Urinary bladder (tissue), 4 donors: ENCODE measurements at places on chromosomes 1 and 21. TPM values are rescaled to one million over a fixed set of nuclear protein-coding genes. Genes with fewer than 3 reads are reported as not detected.

GRCh38 chr1:9101510-9102146 lies 27.3 kb downstream of the GPR157 start:
- no peak for DNase-seq

DNA sequence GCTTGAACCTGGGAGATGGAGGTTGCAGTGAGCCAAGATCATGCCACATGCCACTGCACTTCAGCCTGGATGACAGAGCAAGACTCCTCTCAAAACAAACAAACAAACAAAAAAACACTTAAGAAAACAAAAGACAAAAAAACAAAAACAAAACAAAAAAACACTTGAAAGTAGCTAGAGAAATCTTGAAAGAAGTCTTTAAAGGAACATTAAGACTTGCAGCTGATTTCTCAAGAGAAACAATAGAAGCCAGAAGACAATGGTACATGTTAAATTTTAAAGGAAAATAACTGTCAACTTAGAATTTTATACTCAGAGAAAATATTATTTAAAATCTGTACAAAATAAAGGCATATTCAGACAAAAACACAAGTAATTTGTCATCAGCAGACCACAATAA lies 71.3 kb downstream of the HLX start:
- DNase-seq: no peak

- no peak for DNase-seq
Observed at GRCh38 chr1:93681101-93681988, at the start of gene BCAR3. Gene BCAR3, minus strand, starts transcription at chr1:93681837. Its CDS starts 6,907 bp downstream, at chr1:93674930.

- no peak for DNase-seq
Observed at GRCh38 chr1:78168306-78168705, 122.5 kb downstream of the GIPC2 start.

DNA sequence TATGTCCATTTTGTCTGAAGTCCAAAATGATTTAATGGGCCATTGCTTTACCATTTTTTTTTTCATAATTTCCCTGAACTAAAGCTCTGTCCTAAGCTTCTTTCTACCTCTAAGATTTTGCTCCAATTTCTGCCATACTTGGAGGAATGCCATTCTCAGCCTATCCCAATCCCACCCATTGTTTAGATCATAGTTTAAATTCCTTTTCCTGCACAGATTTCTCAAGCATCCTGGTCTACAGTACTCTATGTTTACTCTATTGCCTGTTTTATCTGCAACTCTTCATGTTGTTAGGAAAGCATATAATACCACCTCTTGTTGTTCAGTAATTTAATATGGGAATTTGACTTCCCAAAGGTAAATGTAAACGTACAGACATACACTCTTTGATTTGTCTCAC lies 30.8 kb downstream of the ADAMTS1 start:
- no peak for DNase-seq

- no peak for DNase-seq
Observed at GRCh38 chr1:36988321-36988720, 46.0 kb downstream of the GRIK3 start.

DNA sequence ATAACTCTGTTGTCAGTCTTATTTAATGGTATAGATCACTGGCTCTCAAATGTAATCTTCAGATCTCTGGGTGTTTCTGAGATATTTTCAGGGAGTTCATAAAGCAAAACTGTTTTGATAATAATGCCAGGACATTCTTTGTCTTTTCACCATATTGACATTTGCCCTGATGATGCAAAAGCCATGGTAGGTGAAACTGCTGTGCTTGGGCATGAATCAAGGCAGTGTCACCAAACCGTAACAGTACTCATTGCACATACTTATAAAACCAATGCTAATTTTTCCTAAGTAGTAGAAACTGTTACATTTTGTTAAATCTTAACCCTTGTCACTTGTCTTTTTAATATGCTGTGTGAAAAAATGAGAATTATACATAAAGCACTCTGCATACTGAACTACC lies 76.0 kb downstream of the RPS6KC1 start:
- DNase-seq: no peak

The BROX gene
- total RNA-seq: 79.3 TPM

The COA6 gene
- total RNA-seq: 20.8 TPM

The TFF1 gene
- not detected for total RNA-seq
